ENCODE measurements at places on chromosomes 3 and 15.

DNA sequence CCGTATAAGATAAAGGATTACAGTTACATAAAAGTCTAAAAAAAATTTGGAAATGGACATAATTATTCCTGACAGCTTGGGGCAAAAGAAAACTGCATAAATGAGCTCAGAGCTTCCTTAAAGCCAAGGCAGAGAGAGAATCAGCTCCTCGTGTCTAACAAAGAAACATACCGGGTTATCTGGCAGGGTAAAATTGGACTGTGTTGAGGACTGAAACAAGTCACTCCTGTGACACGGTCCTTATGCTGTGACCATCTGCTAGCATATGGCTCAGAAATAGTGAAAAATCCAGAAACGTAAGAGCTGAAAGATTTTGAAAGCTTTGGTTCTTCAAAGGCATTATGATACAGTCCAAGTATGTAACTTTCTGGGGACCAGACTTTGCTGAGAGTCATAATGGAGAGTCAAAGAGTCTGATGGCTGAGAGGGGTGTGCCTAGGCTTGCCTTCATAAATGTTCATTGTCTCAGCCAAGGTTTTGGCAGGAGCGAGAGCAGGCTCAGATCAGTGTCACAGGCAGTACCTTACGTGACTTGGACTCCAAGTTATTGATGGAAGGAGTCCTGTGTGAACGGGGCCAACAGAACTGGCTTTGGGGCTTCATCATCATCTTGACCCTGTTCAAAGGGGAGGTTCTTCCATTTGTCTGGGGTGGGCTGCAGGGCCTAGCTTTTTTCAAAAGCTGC lies 12.5 kb downstream of the MAP6D1 start:
- no peak for DNase-seq

- no peak for DNase-seq
These were observed 38.4 kb upstream of the FURIN start for GRCh38 chr15:90829942-90830440.

DNA sequence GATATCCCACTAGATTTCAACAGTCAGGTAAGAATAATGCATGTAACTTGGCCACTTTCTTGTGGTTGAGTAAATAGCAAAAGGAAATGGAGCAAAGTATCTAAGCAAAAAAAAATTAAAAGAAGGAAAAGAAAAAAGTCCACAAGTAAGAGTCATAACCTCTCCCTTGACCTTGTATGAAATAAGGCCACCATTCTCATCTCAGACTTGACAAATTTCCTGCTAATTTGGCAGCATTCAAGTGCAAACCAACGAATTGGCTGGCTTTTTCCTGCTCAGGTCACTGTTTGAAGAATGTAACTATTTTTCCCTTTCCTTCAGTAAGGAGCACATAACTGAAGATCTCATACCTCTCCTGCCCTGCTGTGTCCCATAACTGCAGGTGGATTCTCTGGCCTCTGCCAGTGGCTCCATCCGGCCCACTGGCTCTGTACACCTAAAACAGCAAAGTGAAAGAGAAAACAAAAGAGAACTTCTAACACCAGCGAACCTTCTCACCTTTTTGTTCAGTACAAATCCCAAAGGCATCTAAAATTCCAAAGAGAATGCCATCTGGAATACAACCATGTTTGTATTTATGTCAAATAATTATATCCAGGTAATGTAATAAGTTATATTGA lies 33.4 kb upstream of the RSL24D1 start:
- DNase-seq: no peak

DNA sequence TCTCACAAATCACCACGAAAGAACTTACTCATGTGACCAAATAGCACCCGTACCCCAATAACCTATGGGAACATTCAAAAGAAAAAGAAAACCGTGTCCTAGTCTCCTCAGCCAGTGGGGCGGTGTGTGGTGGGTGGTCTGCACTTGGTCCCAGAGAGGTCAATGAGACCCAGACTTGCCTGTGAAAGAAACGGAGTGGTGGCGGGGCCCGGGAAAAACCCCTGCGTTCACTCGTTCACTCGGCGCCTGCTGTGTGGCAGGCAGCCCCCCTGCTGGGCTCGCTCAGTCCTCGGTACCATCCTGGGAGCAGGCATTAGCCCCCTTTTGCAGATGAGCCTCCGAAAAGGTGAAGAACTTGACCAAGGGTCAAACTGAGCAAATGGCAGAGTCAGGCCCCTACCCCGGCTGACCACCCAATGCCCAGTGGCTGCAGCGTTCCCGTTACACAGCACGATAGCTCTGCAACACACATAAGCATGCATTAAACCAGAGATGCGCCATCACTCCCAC lies 36.0 kb downstream of the ZDHHC19 start:
- no peak for DNase-seq

- no peak for DNase-seq
These were observed 77.1 kb downstream of the NR1I2 start for GRCh38 chr3:119858957-119859356.

- no peak for DNase-seq
These were observed 376.4 kb downstream of the CTNNB1 start for GRCh38 chr3:41575724-41576123.

DNA sequence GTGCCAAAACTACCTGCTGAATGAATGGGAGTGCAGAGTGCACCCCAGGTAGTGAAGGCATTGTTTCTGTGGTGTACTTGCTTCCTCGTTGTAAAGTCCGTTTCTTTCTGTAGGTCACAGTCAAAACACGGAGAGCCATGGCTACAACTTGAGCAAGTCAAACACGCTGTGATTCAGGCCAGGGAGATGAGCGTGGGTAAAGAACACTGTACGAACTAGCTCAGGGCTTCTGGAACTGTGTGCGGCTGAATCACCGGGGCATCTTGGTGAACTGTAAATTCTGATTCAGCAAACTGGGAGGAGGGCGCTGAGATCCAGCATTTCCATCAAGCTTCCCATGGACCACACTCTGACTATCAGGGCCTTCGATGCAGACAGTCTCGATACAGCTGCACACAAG lies 5.0 kb upstream of the TNK2 start:
- no peak for DNase-seq

Data from GM12892 (cell line).